ENCODE measurements at places on chromosomes 5 and 9.
A peak's percentile ranks its signal among the peaks of the same experiment; 100 is the strongest.

- DNase-seq: peak; percentile 14
Observed at GRCh38 chr5:10354048-10354872, 765 bp downstream of the MARCHF6 start.

- no peak for DNase-seq
Observed at GRCh38 chr5:169777159-169777558, 140.1 kb downstream of the DOCK2 start.

- no peak for DNase-seq
Observed at GRCh38 chr5:95701074-95701473, 18.3 kb upstream of the SPATA9 start.

DNA sequence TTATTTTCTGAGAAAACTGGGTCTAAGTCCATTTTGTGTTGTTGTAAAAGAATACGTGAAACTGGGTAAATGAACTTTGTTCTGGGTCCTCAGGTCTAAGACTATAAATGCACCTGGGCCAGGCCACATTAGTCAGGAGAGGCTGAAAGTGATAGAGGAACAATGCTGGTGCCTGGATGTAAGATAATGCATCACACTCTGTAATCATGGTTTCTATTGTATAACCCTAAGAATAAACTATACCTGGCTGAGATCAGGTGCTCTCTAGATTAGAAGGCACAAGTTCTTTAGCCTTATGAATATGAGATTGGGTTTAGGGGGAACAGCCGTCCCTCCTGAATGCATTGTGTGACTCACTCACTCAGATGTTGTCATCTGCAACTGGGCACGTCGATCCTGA is 675.5 kb downstream of the HTR1A start:
- DNase-seq: no peak

DNA sequence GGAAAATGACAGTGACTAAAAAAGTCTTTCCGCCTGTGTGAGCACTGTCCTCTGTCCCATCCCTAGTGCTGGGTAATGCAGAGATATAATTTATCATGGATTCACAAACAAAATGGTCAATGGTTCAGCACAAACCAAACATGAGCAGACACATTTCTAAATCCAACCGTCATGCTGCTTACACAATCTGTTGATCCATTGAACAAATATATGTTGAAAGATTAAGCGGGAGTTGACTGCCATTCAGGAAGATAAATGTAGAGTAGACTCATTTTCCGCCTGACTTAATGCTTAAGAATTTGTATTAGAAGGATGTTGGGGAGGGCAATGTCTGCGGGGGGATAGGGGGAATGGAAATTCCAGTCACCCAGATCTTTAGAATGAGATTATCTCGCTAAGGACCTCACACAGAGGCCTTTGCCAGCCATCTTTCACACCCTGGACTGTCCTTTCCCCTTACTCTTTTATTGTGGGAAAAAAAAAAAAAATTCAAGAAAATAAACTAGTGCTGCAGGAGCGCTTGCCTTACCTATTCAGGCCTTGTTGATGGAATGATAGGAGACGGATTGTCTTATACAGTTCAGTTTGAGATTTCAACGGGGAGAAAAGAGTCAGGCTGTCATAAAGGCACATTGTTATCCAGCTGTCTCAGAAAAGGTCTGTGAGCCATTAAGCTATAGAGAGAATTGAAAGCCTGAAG is 153.7 kb downstream of the TLE1 start:
- no peak for DNase-seq

DNA sequence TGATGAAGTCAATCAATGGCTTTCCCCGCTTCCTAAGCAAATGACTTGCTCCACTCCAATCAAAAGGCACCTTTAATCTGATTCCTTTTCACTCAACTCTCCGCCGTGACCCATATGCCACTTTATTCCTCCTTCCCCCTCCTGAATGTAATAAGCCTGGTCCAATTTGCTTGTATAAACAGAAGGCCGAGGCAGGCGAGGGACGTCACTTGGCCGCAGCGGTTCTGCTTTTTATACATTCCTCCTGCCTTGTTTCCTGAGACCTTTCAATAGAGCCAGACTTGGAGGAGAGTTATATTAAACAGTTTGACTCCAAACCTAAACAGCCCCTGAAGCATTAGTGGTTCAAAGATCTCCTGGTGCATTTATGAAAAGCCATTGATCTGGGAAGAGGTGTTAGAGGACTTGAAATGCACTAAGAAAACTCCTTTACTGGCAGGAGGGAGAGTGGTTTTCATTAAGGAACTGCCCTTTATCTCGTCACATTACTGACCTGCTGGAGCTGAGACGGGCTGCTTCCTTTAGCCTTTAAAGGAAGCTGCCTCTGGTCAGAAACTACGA is 273.4 kb downstream of the SLIT3 start:
- DNase-seq: no peak

DNA sequence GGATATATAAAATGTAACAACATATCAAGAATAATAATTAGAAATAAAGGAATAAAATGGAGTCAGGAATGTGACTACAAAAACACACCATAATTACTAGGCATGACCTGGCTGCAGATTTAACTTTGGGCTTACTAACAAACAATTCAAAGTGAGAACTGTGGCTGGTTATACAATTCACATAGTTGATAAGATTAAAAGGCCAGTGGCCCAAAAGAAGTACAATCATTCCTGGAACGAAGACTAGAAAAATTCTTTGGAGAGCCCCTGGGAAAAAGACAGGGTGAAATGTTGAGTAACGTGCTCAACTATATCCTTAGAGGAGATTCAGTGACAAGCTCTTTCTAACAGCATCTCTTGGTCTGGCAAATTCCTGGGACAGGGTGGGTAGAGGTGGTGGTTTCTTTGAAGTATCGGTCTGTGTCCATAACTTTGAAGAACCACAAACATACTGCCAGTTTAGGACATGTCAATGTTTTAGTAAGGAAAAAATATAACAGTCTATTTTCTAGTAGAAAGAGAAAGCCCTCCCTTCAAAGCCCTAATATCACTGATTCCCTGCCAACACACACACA is 75.0 kb upstream of the IL6ST start:
- DNase-seq: no peak

DNA sequence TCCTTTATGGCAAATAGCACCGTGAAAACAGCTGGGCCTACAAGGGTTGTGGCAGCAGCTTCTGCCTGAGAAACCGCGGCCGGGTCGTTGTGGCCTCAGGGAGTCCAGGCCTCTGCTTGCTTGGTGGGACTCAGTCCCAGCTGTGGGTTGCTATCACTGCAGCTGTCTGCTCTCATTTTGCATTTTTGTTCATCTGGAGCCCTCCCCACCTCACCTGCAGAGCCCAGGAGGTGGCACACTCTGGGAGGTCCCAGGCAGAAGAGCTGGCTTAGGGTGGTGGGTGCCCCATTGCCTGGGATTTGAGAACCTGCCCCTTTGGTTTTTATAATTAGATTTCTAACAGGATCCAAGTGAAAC is 138.4 kb downstream of the GADD45G start:
- peak; percentile 1 for DNase-seq

GRCh38 chr5:96332535-96333366 is 100.3 kb downstream of the PCSK1 start:
- DNase-seq: no peak

- DNase-seq: no peak
Observed at GRCh38 chr9:126578029-126578428, 35.7 kb upstream of the LMX1B start.

DNA sequence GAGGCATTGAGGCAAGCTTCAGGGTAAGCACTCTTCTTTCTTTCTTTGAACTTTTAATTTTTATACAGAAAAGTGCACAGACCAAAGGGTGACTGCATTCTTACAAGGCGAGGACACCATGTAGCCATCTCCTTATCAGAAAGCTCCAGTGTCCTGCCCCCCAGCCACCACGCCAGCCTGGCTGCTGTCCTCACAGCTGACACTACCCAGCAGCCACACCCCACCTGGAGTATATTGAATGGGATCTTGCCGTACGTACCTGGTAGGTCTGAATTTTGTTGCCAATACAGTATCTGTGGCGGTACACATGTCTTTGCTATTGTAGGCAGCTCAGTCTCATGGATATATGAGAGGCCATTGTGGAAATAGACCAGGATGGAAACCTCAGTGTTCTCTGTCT is 284.0 kb upstream of the IRX2 start:
- no peak for DNase-seq

DNA sequence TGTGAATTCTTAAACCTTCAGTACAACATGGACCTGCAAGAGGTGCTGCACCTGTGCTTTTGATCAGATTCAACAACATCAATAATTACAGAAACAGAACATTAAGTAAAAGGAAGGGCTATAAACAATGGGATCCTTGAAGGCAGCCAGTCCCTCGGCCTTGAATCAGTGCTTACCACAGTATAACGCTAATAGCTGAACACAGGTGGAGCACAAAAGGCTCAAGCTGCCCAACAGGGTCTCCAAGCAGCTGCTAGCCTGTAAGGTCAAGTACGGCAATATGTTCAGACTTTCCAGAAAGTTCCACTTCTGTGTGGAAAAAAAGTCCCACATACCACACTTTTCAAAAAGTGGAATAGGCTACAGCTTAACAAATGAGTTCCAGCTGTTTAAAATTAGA is 61.9 kb upstream of the ITGA1 start:
- DNase-seq: no peak

DNA sequence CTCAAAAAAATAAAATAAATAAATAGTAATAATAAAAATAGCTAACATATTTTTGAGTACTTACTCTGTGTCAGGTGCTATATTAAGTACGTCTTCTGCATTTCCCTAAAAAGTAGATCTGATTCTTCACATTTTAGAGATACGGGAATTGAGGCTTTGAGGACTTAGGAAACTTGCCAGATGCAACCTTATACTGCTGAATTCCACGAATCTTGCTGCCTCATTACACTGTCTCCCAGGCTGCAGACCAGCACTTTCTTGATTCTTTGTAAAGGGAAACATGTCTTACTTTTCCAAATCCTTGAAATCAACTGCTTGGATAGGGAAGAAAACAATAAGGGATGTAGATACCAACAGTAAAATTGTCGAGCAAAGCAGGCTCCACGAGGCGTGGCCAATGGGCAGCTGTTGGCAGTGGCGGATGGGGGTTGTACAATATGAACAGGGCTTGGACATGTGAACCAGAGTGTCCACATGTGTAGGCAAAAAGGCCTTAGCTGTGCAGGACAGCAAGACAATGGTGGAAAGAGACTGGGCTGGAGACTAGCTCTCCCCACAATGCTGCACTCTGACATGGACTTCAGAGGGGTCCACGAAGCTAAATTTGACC is 124.3 kb upstream of the RAI14 start:
- DNase-seq: no peak

- DNase-seq: no peak
Observed at GRCh38 chr9:36945999-36946398, 88.1 kb downstream of the PAX5 start.

DNA sequence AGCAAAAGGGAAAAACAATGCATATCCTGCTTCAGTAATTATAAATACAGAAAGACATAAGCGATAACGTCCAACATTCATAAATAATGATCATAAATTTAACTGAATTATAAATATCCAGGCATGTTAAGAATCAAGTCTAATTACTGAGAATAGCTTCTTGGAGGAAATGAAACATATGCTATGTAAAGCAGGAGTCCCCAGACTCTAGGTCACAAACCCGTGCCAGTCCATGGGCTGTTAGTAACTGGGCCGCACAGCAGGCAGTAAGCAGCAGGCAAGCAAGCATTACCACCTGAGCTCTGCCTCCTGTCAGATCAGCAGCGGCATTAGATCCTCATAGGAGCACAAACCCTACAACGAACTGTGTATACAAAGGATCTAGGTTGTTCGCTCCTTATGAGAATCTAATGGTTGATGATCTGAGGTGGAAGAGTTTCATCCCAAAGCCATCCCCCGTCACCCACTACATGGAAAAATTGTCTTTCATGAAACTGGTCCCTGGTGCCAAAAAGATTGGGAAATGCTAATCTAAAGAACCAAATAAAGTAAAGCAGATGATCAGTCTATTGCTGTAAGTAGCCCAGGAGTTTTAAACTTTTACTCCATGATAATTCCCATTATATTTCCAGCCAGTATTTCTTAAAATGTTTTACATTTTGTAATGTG is 50.4 kb downstream of the CERT1 start:
- no peak for DNase-seq

DNA sequence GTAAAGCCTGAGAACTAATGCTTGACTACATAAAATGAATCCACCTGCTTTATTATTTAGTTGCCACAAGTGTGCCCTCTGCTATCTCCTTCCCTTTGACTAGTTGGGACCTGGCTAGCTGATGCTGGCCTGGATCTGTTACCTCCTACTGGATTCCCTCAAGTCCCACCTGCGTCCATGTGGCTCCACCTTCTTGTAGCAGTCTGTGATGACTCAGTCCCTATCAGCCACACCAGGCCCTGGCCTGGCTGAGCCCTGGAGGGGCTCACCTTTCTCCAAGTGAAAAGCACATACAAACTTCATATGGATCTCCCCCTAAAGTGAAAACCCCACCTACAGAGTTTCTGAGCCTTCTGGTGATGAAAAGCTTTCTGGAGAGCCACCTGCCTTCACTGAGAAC is 611.4 kb downstream of the SEMA5A start:
- DNase-seq: no peak

DNA sequence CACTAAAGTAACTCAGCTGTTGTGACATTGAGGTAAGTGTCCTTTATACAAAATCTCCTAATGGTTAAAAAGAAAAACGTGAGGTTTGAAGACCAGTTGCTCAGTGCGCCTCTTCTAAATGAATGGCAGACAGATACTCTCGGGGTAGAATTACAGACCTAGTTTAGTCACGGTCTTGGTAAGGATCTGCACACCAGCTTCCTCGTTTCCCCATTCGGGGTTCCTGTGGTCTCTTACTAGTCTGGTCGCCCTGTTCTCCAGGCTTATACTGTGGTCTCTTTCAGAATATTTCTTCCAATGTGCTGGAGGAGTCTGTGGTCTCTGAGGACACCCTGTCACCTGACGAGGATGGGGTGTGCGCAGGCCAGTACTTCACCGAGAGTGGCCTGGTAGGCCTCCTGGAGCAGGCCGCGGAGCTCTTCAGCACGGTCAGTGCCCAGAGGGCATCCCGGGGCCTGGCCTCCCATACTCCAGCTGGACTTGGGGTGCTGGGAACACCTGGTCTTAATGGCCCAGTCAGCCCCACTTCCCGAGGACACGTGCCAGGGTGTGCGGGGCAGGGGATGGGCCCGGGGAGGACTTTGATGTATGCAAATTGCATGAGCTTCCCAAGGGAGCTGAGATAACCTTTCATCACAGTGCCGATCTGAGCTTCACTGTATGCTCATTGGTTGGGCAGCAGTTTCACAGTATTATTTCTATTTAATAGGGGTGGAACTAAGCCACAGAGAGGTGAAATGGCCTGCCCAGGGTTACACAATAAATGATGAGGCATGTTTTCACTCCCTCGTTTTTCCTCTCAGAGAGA is 224.5 kb downstream of the DOCK8 start:
- DNase-seq: no peak

DNA sequence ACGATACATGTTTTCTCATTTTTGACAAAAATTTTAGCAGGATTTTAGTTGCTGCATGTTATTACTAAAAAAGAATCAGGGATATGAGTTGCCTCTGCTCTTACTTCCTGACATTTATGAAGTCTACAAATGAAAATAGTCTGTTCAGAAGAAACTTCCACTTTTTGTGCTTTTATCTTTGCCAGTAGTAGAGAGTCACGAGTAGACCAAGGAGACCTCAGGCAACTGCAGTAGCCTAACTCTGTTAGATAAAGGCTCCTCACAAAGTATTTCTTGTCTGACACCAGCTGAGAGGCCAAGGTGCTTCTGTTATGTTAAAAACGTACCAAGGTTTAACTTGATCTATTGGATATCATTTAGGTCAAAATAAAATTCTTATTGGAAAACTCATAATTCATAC is 333.9 kb downstream of the NR2F1-AS1 start:
- no peak for DNase-seq
